Calu3 (cell line): ENCODE measurements at places on chromosomes 7 and 10.

DNA sequence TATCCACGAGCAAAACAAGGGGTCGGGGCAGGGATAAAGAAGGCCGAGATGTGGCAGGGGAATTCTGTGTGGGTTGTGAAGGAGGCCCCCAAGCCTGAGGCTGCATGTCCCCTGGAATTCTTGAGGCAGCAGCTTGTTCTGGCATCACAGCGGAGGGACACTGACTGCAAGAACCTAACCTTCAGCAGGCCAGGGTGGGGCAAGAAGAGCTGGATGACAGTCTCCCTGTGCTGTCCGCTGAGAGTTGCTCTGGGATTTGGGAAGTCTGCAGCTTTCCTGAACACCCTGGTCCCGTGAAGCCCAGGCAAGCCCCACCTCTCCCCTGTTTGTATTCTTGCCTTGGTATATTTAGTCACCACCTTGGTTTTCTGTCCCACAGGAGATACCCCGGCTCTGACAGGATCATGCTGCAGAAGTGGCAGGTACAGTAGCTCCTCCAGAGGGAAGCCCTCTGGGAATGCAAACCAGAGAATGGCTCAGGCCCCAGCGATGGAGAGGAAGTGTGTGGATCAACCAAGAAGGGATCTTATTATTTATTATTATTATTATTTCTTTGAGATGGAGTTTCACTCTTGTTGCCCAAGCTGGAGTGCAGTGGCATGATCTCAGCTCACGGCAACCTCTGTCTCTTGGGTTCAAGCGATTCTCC lies 1.9 kb upstream of the LRRC18 start:
- DNase-seq, result no peak

DNA sequence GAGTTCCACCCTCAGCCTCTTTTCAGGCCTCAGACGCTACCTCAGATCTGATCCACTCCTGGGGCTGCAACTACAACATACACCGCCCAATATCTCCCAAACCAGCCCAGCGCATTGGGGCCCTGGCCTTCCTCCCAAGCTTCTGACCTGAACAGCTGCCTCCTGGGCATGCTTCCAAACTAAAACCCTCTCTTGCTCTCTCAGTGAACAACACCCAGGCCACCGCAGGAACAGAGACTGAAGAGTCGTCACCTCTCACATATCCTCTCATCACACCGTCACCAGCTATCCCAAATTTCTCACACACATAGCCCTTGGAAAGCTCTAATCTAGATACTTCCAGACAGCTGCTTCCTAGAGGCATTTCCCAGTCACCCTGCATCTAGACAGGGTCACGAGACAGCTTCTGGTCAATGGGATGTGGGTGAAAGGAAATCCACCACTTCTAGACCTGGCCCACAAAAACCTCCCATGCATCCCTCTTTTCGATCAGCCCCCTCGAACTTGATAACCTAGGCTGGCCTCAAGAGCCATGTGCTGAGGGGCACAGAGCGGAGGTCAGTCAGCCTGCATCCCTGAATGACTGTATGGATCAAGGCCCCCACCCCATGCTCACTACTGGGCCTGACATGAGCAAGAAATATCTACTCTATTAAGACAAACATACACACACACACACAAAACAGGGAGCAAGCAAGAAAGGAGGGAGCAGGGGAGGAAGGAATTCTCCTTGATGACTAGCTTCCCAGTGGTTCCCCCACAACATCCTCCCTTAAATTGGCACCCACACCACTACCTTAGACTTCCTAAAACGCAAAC lies 1.8 kb downstream of the PARP12 start:
- DNase-seq, result no peak

DNA sequence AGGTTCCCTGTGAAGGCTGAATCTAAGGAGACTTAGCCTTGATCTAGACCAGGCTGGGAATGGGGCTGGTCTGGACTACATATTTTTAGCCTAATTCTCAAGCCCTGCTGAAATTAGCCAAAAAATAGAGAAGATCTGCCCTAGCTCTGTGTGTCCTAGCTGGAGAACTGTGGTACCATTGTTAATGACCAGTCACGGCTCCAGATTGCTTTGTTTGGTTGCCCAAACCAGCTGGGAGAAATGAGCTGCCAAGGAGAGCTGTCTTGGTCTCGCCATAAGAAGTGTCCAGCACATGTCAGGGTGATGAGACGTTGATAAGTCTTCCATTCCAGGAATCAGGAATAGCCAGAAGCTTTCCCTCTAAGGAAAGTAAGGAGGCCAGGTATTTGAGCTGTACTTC lies 20.7 kb downstream of the GBX1 start:
- no peak for DNase-seq

DNA sequence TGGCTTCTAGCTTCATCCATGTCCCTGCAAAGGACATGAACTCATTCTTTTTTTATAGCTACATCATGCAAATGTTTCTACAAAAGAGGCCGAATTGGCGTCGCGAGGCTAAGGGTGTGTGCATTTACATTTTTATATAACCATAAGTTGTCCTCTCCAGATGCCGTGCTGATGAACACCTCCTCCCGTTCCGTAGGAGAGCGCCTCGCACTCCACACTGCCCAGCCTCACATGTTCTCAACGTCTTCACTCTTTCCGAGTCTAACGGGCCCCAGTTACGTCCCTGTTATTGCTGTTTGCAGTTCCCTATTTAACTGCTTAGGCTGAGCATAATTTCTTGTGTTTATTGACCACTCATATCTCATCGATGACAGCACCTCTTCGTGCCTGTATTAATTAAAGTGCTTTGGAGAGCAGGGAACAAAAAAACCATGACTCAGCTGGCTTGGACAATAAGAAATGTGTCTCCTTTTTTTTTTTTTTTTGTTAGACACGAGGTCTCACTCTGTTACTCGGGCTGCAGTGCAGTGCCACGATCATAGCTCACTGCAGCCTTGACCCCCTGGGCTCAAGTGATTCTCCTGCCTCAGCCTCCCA lies 113.5 kb upstream of the SDK1 start:
- DNase-seq, result no peak

DNA sequence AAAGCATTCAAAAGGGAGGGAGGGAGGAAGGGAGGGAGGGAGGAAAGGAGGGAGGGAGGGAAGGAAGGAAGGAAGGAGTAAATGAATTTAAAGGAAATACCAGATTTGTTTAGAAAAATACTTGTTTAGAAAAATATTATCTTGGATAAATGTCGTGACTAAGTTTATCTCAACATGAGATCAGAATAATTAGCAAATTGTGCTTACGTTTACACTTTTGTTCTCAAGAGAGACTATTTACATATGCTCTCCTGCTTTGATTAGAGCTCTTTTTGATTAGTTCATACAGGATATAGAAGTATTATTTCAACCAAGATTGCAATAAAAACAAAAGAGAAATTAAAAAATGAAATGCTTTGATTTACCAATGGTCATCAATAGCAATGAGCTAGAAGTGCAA lies 186.2 kb downstream of the HIBADH start:
- DNase-seq, result no peak

DNA sequence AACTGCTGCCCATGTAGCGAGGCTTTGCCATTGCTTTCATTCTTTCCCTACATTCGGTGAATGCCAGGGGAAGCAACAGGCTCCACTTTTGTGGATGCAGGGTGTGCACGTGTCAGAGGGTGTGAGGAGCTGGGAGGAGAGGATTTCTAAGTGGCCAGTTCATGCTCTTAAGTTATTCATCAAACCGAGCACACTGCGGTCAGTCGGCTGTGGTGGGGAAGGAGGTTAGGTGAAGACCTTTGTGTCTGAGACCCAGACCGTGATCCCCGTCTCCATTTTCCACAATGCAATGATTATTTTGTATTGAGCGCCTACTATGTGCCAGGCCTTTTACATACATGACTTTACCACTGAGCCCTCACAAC lies 438.6 kb upstream of the GALNT17 start:
- DNase-seq, result no peak

DNA sequence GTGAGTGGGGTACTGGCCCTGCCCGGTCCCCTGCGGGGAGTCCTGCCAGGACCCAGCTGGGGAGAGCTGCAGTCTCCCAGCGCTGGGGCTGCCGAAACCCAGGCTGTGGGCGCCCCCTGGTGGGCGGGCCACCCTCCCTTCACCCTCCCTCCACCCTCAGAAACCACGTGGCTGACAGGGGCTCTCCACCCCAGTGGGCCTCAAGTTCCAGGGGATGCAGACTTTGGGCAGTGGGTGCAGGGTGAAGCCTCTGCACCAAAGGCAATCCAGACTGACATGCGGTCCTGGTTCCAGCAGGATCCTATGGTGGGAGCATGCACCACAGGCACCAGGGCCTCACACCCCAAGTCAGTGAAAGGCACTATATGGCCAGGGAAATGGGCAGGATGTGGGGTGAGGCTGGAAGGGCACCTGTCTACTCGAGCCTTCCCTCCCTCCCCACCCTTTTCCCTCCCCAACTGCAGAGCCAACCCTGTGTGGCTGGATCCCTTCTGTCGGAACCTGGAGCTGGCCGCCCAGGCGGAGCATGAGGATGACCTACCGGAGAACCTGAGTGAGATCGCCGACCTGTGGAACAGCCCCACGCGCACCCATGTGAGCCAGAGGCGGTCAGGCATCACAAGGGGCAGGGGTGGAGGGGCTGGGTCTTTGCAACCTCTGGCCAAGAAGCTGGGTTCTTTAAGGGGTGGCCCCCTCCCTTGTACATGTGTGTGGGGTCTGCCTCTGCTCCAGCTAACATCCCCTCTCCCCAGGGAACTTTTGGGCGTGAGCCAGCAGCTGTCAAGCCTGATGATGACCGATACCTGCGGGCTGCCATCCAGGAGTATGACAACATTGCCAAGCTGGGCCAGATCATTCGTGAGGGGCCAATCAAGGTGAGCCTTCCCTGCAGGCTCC lies 38.8 kb downstream of the PSAP start:
- DNase-seq, result peak; percentile 92

DNA sequence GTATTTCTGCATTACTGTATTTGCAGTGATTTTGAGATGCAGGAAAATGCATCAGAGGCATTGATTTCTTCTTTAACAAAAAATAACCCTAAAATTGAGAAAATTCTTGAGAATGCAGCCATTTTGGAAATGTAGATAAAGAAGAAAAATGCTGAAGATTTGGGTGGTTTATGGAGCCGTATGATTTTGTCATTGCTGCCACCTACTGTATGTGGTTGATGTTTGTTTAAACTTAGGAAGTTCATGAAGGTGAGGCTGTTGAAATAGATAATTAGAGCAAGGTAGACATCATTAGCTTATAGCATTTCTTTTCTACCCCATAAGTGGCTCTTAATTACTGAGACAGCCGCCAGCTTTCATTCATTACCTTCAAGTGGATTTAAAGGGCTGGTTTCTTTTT lies 92.1 kb upstream of the SAMD8 start:
- no peak for DNase-seq

DNA sequence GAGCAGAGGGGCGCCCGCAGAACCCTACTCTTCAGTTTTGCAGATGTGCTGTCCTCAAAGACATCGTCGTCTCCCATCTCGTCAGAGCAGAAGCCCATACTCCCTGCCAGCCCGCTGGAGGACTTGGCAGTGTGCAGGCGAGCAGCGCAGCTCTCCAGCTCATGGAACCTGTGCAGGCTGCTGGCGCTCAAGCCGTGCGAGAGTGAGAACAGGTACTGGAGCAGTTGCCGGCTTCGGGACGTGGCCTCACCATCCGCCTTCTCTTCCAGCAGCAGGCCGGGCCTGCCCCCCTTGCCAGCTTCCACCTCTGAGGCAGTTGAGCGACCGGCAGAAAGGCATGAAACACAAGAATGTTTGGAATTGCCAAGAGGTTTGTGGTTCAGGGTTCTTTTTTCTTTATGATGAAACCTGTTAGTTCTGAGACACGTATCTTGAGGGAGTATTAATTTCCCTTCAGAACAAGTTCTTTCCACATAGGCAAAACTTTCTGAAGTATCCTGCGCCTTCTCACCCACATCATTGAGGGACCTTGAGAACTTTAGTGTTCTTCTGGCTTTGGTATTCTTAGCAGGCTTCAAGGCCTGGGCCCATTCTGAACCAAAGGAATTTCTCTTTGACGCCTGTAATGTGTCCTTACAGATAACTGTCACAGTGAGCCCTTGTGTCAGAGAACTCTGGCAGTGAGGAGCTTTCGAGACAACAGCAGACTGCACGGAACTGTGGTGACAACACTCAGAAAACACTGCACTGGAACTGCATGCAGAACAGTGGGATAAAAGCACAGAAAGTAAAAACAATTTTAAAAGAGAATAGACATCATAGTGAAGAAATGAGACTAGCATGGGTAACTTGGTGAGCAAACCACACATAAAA lies 89.5 kb downstream of the ALOX5 start:
- DNase-seq, result no peak

GRCh38 chr10:26802527-26802926 lies 58.2 kb downstream of the ABI1 start:
- no peak for DNase-seq

DNA sequence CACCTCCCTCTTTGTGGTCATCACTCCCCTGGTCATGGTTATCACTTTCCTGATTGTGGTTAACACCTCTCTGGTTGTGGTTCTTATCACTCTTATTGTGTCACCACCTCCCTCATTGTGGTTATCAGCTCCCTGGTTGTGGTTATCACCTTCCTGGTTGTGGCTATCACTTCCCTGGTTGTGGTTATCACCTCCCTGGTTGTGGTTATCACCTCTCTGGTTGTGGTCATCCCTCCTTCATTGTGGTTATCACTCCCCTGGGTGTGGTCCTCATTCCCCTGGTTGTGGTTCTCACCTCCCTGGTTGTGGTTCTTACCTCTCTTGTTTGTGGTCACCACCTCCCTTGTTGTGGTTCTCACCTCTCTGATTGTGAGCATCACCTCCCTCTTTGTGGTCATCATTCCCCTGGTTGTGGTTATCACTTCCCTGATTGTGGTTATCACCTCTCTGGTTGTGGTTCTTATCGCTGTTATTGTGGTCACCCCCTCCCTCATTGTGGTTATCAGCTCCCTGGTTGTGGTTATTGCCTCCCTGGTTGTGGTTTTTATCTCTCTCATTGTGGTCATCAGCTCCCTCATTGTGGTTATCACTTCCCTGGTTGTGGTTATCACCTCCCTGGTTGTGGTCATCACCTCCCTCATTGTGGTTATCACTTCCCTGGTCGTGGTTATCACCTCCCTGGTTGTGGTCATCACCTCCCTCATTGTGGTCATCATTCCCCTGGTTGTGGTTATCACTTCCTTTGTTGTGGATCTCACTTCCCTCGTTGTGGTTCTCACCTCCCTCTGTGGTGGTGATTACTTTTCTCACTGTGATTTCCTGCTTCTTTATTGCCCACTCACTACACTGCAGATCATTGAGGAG lies 106.7 kb downstream of the GPR26 start:
- no peak for DNase-seq

GRCh38 chr7:39623732-39624441 lies 515 bp downstream of the RALA start:
- peak; percentile 46 for DNase-seq

GRCh38 chr7:124765401-124766352 lies at the start of gene GPR37:
TSS of gene GPR37 (minus strand) at chr7:124765792. CDS start at chr7:124764976, 816 bp downstream.
- peak; percentile 85 for DNase-seq

GRCh38 chr10:48699011-48699627 lies 14.4 kb downstream of the WDFY4 start:
- no peak for DNase-seq

- no peak for DNase-seq
Observed at GRCh38 chr7:95865716-95866371, 93.5 kb downstream of the DYNC1I1 start.

- no peak for DNase-seq
Observed at GRCh38 chr7:108603656-108604306, 34.1 kb downstream of the DNAJB9 start.
